ENCODE measurements at places on chromosomes 5 and 9.
A peak's percentile ranks its signal among the peaks of the same experiment; 100 is the strongest.

GRCh38 chr9:80691229-80691628 lies 998.1 kb downstream of the TLE1 start:
- DNase-seq, result no peak

GRCh38 chr9:101038488-101038887 lies 10.0 kb downstream of the PLPPR1 start:
- no peak for DNase-seq

DNA sequence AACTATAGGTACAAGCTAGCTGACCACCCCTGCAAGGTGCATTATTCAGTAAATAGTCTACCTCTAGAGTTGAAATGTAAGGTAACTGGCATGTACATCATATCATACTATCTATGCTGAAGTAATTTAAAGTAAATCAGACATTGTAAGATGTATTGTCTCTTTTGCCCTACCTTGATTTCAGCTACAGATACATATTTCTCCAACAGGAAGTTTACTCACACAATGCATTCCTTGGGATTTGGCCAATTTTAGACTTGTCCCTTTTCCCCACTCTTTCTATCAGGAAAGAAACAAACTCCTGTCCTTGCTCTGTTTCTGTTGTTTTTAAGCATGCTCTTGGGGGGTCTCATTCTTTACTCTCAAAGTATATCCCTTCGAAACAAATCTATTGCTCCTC lies 58.5 kb upstream of the TSLP start:
- no peak for DNase-seq

- DNase-seq, result no peak
Observed at GRCh38 chr9:88711719-88712118, 176.7 kb downstream of the NXNL2 start.

DNA sequence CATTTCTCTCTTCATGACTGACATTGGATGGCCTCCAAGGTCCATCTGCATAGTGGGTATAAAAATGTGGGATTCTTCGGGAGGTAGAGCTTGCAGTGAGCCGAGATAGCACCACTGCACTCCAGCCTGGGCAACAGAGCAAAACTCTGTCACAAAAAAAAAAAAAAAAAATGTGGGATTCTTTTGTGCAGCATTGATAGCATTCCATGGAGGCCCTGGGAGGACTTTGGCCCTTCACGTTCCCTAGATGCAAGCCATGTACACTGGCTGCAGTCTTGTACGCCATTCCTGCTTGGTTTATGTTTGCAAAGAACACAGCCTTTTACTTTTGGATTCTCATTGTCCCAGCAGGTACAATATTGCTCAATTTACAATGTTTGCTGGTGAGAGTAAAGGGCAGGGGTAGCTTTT lies 157.8 kb downstream of the SLCO4C1 start:
- no peak for DNase-seq

- DNase-seq, result no peak
Observed at GRCh38 chr9:34035656-34036055, 13.0 kb downstream of the UBAP2 start.

DNA sequence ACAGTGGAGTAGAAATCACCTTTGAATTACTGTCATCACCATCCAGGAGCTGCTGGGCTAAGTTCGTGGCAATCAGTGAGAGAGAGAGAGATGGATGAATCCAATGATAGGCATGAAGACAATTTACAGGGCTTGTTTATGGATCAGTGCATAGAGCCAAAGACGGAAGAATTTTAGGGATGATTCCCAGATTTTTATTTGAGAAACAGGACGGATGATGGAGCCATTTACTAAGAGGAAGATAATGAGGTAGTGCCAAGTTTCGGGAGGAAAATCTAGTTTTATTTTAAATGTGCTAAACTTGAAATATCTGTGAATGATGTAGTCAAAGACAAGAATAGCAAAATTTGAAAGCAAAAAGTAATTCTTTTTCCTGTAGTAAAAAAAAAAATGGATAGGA lies 394.2 kb upstream of the PAPPA start:
- no peak for DNase-seq

DNA sequence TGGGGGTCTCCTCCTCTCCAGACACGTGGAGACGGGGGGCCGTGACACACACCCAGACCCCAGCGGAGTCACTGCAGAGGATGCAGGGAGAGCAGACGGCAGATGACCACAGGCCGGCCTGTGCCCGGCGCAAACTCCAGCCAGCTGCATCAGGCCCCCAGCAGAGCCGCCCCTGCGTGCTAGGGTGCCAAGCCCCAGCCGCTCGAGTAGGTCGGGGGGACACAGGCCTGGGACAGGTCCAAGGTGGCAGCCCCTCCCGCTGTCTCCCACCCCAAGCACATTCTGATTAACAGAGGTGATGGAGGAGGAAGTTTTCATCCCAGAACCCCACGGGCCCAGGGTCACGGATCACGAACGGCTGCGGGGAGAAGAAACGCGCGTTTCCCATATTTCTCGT lies 14.4 kb downstream of the NACC2 start:
- no peak for DNase-seq

- DNase-seq, result no peak
Observed at GRCh38 chr9:115946530-115946929, 207.1 kb upstream of the PAPPA start.

DNA sequence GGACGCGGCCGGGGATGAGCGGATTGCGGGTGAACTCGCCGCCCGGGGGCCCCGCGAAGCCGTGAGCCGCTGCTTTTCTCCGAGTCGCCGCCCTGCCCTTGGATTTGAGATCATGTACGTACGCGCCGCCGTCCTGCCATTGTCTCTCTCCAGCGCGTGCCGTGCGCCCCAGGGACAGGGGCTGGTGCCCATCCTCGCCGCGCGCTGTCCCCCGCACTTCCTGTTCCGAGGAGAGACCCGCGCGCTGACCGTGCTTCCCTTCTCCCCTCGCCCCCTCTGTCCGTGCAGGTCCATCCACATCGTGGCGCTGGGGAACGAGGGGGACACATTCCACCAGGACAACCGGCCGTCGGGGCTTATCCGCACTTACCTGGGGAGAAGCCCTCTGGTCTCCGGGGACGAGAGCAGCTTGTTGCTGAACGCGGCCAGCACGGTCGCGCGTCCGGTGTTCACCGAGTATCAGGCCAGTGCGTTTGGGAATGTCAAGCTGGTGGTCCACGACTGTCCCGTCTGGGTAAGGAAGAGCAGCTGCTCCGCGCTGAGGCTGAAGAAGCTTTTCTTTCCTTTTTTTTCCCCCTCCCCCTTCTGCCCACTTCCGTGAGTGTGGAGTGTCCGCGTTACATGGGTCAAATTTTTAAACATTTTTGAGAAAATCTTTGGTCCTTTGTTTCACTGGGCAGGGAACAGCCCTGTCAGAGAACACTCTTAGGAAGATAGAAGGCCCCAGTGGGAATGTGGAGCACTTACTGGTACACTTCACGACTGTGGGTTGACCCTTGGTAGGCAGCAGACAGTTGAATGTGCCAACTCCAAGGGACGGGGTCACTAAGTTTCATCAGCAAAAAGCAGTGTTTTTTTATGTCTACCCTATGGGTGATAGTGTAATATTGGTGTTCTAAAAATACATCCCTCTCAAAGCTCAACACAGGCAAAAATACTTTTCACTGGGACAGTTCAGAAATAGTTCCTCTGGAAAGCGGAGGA lies 727 bp downstream of the RHOBTB3 start:
- DNase-seq, result peak; percentile 56

DNA sequence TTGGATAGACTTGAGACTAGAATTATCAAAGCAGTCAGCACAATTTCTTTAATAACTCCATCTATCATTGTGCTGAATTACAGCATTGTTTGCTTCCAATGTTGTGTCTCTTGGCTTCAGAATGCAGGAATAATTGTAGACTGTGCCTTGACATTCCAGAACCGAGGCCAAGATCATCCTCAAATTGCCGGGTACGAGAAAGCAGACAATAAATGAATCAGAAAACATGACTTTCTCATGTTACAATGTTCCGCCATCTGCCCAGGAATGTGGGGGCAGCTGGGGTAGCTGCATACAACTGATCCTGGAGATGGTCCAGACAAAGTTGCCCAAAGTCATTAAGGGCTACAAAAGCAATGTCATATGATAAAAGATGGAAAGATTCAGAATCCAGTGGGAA lies 206.2 kb upstream of the SGCD start:
- no peak for DNase-seq

- DNase-seq, result no peak
Observed at GRCh38 chr9:135865531-135865930, 41.8 kb downstream of the CAMSAP1 start.

DNA sequence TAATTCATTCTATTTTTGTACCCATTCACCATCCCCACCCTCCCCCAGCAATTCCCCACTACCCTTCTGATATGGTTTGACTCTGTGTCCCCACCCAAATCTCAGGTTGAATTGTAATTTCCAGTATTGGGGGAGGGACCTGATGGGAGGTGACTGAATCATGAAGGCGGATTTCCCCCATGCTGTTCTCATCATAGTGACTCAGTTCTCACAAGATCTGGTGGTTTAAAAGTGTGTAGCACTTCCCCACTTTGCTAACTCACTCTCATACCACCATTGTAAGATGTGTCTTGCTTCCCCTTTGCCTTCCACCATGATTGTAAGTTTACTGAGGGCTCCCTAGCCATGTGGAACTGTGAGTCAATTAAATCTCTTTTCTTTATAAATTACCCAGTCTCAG lies 25.9 kb upstream of the TESK1 start:
- no peak for DNase-seq
